NAMALWA (cell line): ENCODE measurements at places on chromosomes 11 and 22.

DNA sequence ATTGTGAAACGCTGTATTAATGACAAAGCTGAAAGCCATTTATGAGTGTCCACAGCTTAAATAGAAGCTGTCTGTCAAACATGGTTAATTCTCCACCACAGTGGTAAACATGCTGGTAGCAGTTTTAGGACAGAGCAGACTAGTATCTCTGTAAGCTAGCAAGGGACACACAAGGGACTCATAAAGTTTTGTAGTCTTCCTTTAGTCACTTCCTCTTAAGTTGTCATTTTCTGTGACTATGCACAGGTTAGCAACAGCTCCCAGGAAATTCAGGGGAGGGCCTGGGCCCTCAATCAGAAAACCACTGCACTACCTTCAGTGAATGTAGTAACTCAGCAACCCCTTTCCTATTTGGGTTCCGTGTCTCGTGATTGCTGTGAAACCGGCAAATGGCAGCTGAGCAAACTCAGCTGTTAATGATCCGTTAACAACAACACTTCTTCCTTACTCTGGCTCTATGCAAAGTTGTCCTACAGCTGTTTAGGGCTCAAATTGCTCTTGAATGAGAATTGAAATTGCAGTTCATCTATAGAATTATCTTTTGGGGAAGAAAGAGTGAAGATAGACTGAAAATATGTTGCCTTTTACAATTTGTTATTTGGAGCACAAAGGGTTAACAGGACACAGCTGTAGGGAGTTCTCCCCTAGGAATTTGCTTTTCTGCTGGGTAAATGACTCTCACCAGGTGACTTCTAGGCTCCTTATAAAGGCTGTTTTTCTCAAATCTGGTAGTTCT lies at the start of gene MMP26:
TSS of gene MMP26 (plus strand) at position 731 of the 736 bp plus-strand sequence.
- peak; percentile 63 for DNase-seq

DNA sequence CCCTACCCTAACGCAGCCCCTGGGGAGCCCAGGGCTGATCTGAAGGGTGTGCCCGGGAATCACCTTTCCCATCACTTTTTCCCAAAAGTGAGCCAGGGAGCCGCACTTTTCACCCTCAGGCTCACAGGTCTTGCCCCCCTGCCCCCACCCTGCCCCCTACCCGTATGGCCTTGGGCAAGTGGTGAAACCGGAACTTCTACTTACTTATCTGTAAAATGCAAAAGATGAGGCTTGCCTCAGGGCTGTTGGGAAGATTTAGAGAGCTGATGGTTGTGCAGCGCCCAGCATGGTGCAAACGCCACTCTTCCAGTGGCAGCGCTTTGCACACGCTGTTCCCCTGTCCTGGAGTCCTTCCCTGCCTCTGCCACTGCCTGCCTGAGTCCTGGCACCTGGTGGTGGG lies 8.0 kb downstream of the SYT12 start:
- no peak for DNase-seq

DNA sequence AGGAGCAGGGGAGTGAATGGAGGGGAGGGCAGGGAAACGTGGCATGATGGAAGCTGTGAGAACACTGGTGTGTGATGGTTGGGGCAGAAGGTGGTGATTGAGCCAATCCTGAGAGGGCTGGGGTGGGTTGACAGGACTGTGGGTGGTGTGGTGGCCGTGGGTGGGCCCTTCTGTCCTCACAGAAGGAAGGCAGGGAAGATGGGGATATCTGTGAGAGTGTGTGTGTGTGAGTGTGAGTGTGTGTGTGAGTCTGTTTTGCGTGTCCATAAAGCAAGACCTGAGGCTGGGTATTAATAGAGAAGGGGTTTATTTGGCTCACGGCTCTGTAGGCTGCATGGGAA lies 13.0 kb downstream of the TPCN2 start:
- DNase-seq = no peak

DNA sequence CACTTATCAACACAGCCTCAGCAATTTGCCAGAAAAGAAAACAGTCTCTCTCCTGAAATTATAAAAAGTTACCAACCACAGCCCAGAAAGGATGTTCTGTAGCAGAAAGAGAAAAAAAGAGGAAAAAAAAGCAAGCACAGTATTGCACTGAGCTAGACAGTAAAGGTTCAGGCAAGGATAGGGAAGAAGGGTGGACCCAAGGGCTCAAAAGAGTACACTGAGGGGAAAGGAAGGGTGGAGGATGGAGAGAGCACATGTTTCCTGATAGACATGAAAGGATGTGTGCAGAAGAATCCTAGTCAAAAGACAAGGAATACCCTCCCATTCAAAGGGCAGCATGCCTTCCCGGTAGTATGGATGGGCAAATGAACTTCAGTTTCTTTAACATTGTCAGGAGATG lies 59.1 kb downstream of the RRAS2 start:
- no peak for DNase-seq

GRCh38 chr11:12762696-12763324 lies 88.6 kb downstream of the TEAD1 start:
- no peak for DNase-seq

DNA sequence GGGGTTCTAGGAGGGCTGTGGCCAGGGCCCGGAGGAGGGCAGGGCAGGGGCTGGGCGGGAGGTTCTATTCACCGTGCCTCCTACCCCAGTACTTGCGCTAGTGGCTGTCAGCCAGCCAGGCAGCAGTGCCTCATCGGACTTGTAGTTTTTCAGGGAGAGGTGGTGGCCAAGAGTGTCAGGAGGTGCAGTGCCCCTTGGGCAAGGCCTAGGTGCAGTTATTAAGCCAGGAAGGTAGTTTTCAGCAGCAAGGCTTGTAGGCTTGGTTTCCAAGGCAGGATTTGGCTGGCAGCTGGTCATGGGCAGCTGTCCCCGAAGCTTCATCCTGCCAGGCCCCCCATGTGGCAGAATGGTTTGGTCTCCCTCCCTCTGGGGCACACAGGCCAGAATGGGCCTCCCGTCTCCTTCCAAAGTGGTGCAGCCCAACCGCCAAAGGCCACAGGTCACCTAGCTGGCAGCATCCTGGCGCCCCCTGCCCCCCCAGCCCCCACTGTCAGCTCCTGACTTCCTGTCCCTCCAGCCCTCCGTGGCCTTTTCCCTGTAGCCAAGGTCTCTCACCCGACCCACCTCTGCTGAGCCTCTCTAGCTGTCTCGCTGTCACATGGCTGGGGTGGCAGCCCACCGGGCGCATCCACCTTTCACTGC lies 8.5 kb downstream of the CCDC88B start:
- no peak for DNase-seq

GRCh38 chr11:75301601-75302345 lies 49.7 kb downstream of the ARRB1 start:
- DNase-seq = no peak

DNA sequence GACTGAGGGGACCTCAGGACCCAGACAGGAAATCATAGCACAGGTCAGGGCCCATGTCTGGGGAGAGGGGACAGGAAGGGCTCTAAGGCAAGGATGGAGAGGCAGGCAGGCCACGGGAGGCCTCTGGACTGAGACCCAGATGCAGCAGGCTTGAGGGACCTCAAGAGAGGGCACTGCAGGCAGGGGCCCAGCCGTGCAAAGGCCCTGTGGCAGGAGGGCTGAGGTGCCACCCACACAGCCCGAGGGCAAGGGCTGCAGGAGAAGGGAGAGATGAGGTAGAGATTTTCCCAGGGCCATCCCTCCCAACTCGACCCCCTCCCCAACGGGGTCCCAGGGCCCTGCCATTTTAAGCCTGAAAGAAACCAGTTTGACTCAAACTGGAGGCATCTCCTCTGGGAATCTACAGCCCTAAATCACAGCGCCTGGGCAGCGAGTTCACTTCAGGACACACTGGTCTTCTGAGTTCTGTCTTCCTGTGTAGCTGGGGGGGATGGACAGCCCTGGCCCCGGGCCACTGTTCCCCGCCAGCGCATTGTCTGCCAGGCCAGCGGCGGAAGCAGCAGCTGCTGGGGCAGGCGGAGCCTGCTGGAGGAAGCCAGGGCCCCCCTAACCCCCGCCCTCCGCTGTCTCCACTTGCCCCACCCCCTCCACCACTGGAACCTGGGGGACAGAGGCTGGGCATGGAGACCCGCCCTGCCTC lies 20.3 kb upstream of the WNT7B start:
- peak; percentile 23 for DNase-seq

DNA sequence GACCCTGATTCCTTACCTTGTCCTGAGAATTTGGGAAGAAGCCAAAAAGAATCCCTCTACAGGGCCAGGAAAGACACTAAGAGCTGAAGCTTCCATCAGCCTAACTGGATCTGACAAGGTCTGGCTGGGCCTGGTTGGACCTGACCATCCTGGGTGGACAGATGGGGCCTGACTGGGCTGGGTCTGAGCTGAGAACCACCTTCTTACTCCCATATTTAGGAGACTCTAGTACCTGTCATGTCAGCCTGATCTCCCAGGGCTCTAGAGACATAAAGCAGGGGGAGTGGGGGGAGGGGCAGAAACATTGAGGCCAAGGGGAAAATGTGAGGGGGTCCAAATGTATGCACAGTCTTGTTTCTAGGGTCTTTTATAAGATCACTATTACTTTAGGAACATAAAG lies 129.9 kb downstream of the BUD13 start:
- no peak for DNase-seq

DNA sequence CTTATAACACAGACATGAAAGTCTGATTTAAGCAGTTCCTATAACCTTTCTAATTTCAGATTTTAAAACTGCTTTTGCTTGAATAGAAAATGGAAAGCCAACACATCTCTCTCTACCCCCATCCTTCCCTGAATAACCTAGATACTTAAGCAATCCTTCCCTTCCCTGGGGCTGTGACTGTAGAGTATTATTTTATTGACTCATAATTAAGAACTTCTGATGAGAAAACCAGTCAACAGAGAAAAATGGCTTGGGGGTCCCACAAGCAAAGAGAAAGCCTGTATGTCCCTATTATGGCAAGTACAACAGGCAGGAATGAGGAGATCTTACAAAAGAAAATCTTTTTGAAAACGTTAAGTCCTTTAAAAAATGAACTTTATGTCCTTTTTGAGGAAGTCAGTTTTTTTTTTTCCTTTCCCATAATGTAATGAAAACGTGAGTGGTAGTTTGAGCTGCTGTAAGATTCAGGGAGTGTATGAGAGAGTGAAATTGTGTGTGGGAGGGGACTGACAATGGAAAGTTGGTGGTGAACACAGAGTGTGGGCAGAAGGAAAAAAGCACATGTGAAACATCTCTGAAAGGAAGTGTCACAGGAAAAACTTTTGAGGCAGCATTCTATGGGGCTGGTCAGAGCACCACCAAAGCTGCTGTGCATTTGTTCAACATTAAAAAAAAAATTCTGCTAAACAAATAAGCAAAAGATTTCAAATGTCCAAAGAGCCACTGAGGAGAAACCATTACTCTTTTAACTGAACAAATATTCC lies 154.6 kb downstream of the MAML2 start:
- DNase-seq = no peak

- DNase-seq = no peak
These were observed 256.3 kb upstream of the ARHGAP20 start for GRCh38 chr11:110968348-110969062.

- DNase-seq = no peak
These were observed 13.0 kb upstream of the MYEOV start for GRCh38 chr11:69280994-69281393.

DNA sequence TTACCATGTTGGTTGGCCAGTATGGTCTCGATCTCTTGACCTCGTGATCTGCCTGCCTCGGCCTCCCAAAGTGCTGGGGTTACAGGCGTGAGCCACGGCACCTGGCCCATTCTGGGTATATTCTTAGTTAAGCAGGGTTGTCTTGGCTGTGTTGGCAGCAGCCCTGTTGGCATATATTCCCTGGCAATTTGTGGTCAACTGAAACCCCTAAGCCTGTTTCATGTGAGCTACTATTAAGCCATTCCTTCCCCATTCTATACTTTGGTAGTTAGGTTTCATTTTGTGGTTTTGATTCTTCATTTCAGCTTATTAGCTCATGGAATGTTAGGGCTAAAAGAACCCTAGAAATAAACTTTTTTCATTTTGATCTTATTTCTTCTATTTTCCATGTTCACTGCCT lies 22.2 kb upstream of the IL18BP start:
- no peak for DNase-seq

GRCh38 chr22:22787786-22788459 lies 99.7 kb upstream of the IGLL5 start:
- peak; percentile 66 for DNase-seq

- DNase-seq = peak; percentile 15
These were observed 6.5 kb downstream of the GAL start for GRCh38 chr11:68690671-68691401.

GRCh38 chr22:28799606-28800307 lies 612 bp downstream of the XBP1 start:
- peak; percentile 61 for DNase-seq

DNA sequence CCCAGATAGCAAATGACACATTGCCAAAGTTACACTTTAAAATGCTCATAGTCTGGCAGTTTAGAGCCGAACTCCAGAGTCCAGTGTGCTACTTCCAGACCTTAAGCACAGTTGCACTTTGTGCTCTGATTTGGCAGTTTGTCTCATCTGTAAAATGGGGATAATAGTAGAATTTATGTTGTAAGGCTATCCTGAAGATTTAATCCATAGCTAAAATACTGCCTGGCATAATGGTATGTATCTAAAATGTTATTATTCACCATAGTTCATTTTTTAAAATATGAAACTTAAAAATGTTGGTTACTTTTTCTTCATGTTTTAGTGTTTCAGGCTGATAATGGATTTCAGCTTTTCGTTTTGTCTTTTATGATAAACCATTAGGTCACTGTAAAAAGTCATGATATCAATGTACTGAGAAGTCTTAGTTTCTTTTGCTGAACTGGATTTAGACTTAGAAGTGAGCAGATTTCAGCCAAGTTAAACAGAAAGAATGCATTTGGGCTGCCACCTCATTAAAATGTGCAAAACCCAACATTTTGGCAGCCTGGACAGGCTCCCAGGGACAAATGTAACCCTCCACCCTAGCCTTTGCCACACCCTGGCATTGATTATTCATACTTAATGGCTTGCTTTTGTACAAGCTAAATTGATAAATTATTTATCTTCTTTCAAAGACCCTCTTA lies 933 bp downstream of the OLFML1 start:
- no peak for DNase-seq

GRCh38 chr11:59025097-59025496 lies 61.0 kb upstream of the GLYATL1B start:
- no peak for DNase-seq

GRCh38 chr22:37312549-37313183 lies 30.4 kb downstream of the CYTH4 start:
- DNase-seq = no peak

DNA sequence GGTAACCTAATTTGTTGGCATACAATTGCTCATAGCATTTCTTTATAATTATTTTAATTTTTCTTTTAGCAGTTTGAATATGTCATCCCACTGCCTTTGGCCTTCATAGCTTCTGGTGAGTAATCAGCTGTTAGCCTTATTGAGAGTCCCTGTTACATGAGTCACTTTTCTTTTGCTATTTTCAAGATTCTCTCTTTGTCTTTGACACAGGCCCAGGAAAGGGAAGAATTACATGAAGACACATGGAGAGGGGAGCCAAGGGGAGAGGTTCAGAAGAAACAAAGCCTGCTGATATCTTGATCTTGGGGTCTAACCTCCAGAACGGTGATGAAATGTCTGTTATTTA lies 418.2 kb downstream of the METTL15 start:
- no peak for DNase-seq

GRCh38 chr11:9001736-9002135 lies 2.1 kb downstream of the NRIP3 start:
- DNase-seq = no peak
